Hepatocyte (in vitro differentiated cells): ENCODE measurements at places on chromosomes 7 and 10. TPM values are rescaled to one million over a fixed set of nuclear protein-coding genes. Genes with fewer than 3 reads are reported as not detected.
A peak's percentile ranks its signal among the peaks of the same experiment; 100 is the strongest.

DNA sequence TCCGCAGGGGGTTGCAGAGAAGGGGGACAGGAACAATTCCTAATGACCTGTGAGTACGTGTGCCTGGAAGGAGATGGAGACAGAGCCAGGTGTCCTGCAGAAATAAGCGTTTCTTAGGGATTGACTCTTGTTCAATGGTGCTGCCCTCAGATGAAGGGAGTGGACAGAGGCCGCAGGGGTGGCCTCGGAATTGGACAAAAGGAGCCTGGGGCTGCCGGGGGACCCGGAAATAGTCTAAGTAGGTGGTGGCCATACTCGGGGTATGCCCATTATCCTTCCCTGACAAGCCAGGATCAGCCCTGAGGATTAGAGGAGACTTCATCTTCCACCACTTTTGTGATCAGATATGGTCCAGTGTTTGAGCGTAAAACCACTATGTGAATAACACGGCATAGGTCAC, 39.2 kb downstream of the ELFN1 start:
- no peaks in the 10 kb centered on the region for H3K27me3 ChIP-seq
- peaks cover 7% of the 10 kb centered on the region for H3K4me1 ChIP-seq
- no peaks in the 10 kb centered on the region for H3K36me3 ChIP-seq
- no peak overlapping the region for H3K27ac ChIP-seq
- DNase-seq = no peak
- H3K4me3 ChIP-seq = no peak overlapping the region

DNA sequence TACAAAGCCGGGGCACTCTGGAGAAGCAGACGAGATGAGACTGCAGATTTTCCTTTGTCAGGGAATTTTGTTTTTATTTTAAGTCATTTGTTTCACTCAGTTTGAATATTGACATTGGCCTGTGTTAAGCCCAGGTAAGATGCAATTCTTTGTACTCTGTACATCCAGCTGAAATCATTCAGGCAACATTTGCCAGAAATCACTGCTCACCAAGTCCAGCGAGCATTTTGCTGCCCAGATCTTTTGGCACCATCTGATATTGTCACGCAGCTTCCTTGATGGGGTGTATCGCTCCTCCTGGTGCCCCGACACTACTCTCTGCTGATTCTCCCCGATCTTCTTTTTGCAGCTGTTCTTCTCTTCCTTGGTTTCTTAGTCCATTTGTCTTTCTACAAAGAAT, 261.7 kb downstream of the GALNT17 start:
- no peak for DNase-seq
- no peak overlapping the region for H3K4me3 ChIP-seq
- no peaks in the 10 kb centered on the region for H3K4me1 ChIP-seq
- H3K36me3 ChIP-seq = no peaks in the 10 kb centered on the region
- no peak overlapping the region for H3K27ac ChIP-seq

- no peak overlapping the region for H3K27ac ChIP-seq
- H3K4me3 ChIP-seq = no peak overlapping the region
- H3K36me3 ChIP-seq = no peaks in the 10 kb centered on the region
- no peaks in the 10 kb centered on the region for H3K27me3 ChIP-seq
- H3K4me1 ChIP-seq = no peaks in the 10 kb centered on the region
These were observed 273.4 kb upstream of the CSTF2T start for GRCh38 chr10:51972733-51973346.

DNA sequence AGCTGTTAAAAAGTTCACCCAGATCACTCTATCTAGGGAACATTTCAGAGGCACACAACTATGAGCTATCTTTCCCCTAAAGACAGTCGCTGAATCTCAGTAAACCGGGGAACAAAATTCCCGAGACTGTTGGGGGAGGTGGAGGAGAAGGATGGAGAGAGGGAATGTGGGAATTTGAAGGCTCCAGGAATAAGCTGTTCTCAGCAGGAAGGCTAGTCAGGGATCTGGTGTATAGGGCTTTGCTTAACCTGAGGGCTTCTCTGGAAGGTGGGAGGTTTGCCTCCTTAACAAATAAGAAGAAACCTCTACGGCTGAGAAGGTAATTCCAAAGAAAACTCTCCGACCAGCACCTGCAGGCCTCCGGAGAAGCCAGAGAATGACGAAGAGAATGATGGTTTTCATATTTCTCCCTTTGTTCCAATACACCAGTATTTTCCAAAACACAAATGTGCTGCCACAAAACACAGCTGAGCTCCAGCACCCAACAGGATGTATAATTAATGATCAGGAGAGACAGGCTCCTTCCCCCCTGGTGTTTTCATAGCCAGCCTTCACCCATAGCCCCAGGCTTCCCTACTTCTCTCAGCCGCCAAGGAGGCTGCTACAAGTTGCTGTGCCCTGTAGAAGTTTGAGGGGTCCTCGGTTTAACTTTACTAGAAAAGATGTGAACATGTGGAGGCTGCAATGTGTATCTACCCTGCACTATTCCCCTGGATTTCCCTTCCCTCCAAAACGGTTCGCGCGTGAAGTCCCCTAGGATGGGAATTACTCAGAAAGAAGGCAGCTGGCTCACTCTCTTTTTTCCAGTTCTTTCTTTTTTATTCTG, 2.0 kb downstream of the KCNMA1 start:
- peaks cover 57% of the 10 kb centered on the region for H3K27me3 ChIP-seq
- no peak for DNase-seq
- peaks cover 9% of the 10 kb centered on the region for H3K4me1 ChIP-seq
- H3K36me3 ChIP-seq = no peaks in the 10 kb centered on the region

DNA sequence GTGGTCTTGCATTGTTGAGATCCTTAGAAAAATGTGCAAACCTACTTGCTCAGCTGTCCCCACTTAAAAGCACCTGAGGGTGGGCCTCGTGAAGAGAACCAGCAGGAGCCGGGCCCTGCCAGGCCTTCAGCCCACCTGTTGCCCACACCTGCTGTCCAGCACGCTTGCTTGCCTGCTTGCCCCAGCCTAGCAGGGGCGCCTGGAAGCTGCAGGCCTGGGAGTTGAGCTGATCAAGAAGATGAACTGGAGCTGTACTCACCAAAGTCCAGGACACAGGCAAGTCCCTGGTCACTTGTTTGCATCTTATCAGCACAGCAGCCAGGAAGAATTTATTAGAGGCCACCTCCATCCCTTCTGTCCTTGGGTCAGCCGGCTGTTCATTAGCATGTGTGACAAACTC, 23.2 kb downstream of the CYP26A1 start:
- H3K27ac ChIP-seq = no peak overlapping the region
- no peaks in the 10 kb centered on the region for H3K36me3 ChIP-seq
- no peak overlapping the region for H3K4me3 ChIP-seq
- DNase-seq = peak; percentile 40

- H3K4me1 ChIP-seq = peaks cover 25% of the 10 kb centered on the region
- peak overlapping the region; percentile 88 for H3K27ac ChIP-seq
- DNase-seq = peak; percentile 70
- no peak overlapping the region for H3K4me3 ChIP-seq
- no peaks in the 10 kb centered on the region for H3K27me3 ChIP-seq
These were observed 170.2 kb upstream of the KLF14 start for GRCh38 chr7:130904031-130904757.

DNA sequence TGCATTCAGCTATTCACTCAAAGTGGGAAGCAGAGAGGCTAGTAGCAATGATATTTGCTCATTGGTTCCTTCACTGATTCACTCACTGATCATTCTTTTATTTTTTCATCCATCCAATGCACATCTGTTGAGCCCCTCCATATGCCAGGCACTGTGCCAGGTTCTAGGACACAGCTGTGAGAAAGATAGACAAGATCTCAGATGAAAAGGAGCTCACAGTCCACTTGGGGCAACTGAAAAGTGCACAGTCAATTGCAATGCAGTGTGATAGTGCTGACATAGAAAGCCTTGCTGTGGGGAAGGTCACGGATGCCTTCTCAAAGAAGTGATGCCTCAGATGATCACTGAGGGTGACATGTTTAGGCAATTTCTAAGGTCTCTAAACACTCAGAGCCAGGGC, 262.3 kb downstream of the PTEN start:
- no peak overlapping the region for H3K4me3 ChIP-seq
- no peak for DNase-seq
- H3K36me3 ChIP-seq = no peaks in the 10 kb centered on the region
- no peak overlapping the region for H3K27ac ChIP-seq
- H3K4me1 ChIP-seq = no peaks in the 10 kb centered on the region
- no peaks in the 10 kb centered on the region for H3K27me3 ChIP-seq

DNA sequence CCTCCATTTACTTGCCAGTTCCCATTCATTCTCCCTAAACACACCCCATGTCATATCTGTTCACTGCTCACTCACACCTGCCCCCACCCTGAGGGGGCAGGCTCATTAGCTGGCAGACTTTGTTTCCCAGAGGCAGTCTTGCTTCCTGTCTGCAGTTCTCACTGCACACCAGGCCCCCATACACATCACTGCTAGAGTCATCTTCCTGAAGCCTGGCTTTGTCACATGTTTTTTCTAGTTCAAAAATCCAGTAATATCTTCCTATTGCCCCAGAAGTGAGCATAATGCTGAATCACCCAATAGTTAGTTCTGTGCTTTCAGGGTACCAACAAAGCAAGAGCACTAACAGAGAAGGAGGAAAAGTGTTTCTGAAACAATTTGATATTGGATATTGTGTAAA, 1.9 kb downstream of the LRRC72 start:
- H3K36me3 ChIP-seq = no peaks in the 10 kb centered on the region
- no peaks in the 10 kb centered on the region for H3K27me3 ChIP-seq
- no peak overlapping the region for H3K27ac ChIP-seq
- no peak overlapping the region for H3K4me3 ChIP-seq

DNA sequence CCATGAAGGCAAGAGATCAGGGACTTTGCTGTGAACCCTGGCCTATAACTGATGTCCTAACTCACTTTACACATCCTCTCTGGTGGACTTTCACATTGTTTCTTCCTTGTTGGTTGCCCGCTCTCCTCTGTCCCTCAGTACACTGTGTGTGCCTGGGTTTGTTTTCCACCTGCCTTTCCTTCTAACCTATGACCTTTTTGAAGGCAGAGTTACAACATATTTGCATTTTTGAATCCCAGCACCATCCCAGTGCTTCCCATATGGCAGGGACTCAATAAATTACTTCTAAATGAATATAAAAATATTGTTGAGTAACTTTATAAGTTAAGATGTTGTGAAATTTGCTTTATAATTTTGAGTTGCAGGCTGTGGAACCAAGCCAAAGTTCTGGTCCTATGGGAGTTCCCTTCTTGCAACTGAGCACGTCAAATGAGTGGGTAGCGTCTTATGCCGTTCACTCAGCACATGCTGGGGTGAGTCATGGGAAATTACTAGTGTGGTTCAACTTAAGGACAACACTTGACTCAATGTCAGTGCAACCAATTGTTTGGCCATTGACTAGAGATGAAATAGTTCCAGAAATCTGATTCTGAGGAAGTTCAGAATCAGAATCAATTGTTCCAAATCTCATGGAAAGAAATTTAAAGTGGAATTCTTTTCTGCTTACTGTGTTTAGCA, 250.9 kb downstream of the TWIST1 start:
- DNase-seq = peak; percentile 54
- no peaks in the 10 kb centered on the region for H3K4me1 ChIP-seq
- H3K36me3 ChIP-seq = no peaks in the 10 kb centered on the region
- H3K4me3 ChIP-seq = no peak overlapping the region
- H3K27me3 ChIP-seq = no peaks in the 10 kb centered on the region

- DNase-seq = peak; percentile 60
- no peak overlapping the region for H3K27ac ChIP-seq
- no peak overlapping the region for H3K4me3 ChIP-seq
- no peaks in the 10 kb centered on the region for H3K36me3 ChIP-seq
These were observed 387.5 kb downstream of the CCSER2 start for GRCh38 chr10:84715911-84716310.

GRCh38 chr10:123986736-123987135, 95.1 kb upstream of the CPXM2 start:
- DNase-seq = no peak
- H3K27me3 ChIP-seq = peaks cover 2% of the 10 kb centered on the region
- no peak overlapping the region for H3K27ac ChIP-seq
- H3K36me3 ChIP-seq = no peaks in the 10 kb centered on the region

GRCh38 chr7:2111568-2111967, 121.2 kb downstream of the MAD1L1 start:
- no peak for DNase-seq
- no peaks in the 10 kb centered on the region for H3K27me3 ChIP-seq
- peaks cover 49% of the 10 kb centered on the region for H3K4me1 ChIP-seq
- no peaks in the 10 kb centered on the region for H3K36me3 ChIP-seq
- H3K27ac ChIP-seq = no peak overlapping the region
- no peak overlapping the region for H3K4me3 ChIP-seq

- no peaks in the 10 kb centered on the region for H3K4me1 ChIP-seq
- no peak for DNase-seq
- no peaks in the 10 kb centered on the region for H3K27me3 ChIP-seq
- no peak overlapping the region for H3K4me3 ChIP-seq
- no peak overlapping the region for H3K27ac ChIP-seq
- H3K36me3 ChIP-seq = no peaks in the 10 kb centered on the region
These were observed 545.0 kb upstream of the C7orf33 start for GRCh38 chr7:148045521-148045920.

- no peaks in the 10 kb centered on the region for H3K27me3 ChIP-seq
- no peak overlapping the region for H3K4me3 ChIP-seq
- no peaks in the 10 kb centered on the region for H3K36me3 ChIP-seq
- H3K4me1 ChIP-seq = no peaks in the 10 kb centered on the region
- peak; percentile 17 for DNase-seq
These were observed 39.2 kb upstream of the PPP1R3C start for GRCh38 chr10:91672021-91672608.

DNA sequence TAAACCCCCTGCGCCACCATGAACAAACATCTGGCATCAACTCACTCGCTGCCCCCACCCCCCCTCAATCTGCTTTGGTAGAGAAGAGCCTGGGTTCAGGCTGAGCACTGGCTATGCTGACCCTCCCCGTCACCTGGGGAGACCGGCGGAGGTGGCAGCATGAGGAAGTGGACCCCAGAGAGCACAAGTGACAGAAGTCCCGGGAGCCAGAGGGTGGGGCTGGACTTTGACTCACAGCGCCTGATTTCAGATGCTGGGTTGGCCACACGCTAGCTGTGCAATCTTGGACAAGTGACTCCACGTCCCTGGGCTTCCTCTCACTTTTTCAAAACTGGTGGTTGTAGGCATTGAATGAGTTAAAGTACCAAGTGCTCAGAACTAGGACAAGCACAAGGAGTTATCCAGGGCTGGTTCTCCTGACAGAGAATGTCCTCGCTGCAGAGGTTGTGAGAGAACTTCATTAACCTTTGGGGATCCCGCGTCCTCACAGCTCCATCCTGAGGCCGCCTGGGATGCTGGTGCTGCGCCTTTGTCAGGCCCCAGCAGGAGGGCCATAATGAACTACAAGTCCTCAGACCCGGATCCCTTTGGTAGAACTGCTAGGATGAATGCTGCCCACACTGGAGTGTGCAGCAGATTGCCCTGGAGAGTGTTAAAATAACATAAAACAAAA, 48.8 kb upstream of the RASGEF1A start:
- no peak overlapping the region for H3K4me3 ChIP-seq
- peak; percentile 77 for DNase-seq
- no peaks in the 10 kb centered on the region for H3K27me3 ChIP-seq
- H3K36me3 ChIP-seq = no peaks in the 10 kb centered on the region

DNA sequence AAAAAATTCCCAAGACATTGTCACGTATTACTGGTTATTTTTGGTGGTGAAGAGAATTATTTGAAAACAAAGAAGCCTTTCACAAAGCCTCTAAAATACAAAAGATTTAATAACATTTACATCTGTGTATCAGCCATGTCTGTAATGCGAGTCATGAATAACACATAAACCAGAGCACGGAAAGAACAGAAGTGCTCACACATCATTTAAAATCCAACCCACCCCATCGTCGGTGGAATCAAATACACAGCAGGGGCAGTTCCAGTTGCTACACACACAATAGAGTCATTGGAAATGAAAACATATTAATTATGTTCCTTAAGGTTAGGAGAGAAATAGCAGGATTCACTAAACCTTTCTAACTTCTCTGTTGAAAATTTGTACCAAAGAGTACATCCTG, 1097.3 kb downstream of the KCNMA1 start:
- no peaks in the 10 kb centered on the region for H3K36me3 ChIP-seq
- H3K27me3 ChIP-seq = no peaks in the 10 kb centered on the region
- H3K4me3 ChIP-seq = no peak overlapping the region

RELN gene
- 16.3 and 22.0 TPM in 2 replicates for total RNA-seq

BAMBI gene
- 111 and 116 TPM in 2 replicates for total RNA-seq

PRXL2A gene
- 159 and 166 TPM in 2 replicates for total RNA-seq

TRPV5 gene
- not detected in 2 replicates for total RNA-seq

CARD11 gene
- 5.3 and 10.9 TPM in 2 replicates for total RNA-seq

TAF3 gene
- total RNA-seq = 3.3 and 4.1 TPM in 2 replicates
